ENCODE measurements at places on chromosomes 1 and 21. TPM values are rescaled to one million over a fixed set of nuclear protein-coding genes. Genes with fewer than 3 reads are reported as not detected.

The RRP1B gene
- 25.8 TPM for polyA plus RNA-seq

The TMEM81 gene
- polyA plus RNA-seq: 1.3 TPM

The LRRN2 gene
- 1.8 TPM for polyA plus RNA-seq

The UBXN10 gene
- polyA plus RNA-seq: 0.50 TPM

GRCh38 chr1:3276341-3276800 lies 178.1 kb upstream of the ARHGEF16 start:
- H3K27me3 ChIP-seq: no peaks in the 10 kb centered on the region
- H3K4me3 ChIP-seq: no peak overlapping the region
- H3K4me1 ChIP-seq: no peaks in the 10 kb centered on the region
- H3K36me3 ChIP-seq: no peaks in the 10 kb centered on the region
- DNase-seq: no peak
- H3K27ac ChIP-seq: no peak overlapping the region

- no peaks in the 10 kb centered on the region for H3K36me3 ChIP-seq
- H3K4me3 ChIP-seq: no peak overlapping the region
- peaks cover 20% of the 10 kb centered on the region for H3K4me1 ChIP-seq
- H3K27ac ChIP-seq: no peak overlapping the region
These were observed 13.0 kb upstream of the PEAR1 start for GRCh38 chr1:156880473-156880872.

- H3K4me3 ChIP-seq: no peak overlapping the region
- no peak for DNase-seq
- H3K27me3 ChIP-seq: no peaks in the 10 kb centered on the region
- no peaks in the 10 kb centered on the region for H3K36me3 ChIP-seq
- no peaks in the 10 kb centered on the region for H3K4me1 ChIP-seq
- H3K27ac ChIP-seq: no peak overlapping the region
These were observed 89.7 kb upstream of the RGS1 start for GRCh38 chr1:192485692-192486436.

DNA sequence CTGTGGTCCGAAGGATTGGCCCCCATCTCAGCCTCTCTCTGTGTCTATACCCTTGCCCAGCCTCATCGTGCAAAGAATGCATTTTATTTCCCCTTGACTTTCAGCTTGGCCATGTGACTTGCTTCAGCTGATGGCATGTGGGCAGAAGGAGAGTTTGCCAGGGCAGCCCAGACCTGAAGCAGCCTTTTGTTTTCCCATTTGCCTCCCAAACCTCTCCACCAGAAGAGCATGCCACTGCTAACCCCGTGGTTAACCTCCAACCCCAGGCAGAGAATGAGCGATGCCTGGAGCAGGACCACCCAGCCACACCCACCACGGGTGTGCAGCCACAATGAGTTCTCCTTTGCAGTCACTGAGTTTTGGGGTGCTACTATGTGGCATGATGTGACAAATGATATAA lies 136.4 kb downstream of the SETD4 start:
- no peak overlapping the region for H3K4me3 ChIP-seq
- no peaks in the 10 kb centered on the region for H3K36me3 ChIP-seq
- no peaks in the 10 kb centered on the region for H3K27me3 ChIP-seq
- H3K27ac ChIP-seq: no peak overlapping the region

- no peak for DNase-seq
- H3K4me3 ChIP-seq: no peak overlapping the region
- H3K27me3 ChIP-seq: no peaks in the 10 kb centered on the region
These were observed 34.7 kb downstream of the LYST start for GRCh38 chr1:235832011-235832410.

Data from H1 (cell line).